ENCODE measurements at places on chromosomes 3 and 15. TPM values are rescaled to one million over a fixed set of nuclear protein-coding genes. Genes with fewer than 3 reads are reported as not detected.

Gene PCNP
- 137 TPM for total RNA-seq

Gene ASB14
- total RNA-seq: 0.50 TPM

GRCh38 chr15:79700951-79701480, 195.8 kb downstream of the MTHFS start:
- peaks cover 5% of the 10 kb centered on the region for H3K27me3 ChIP-seq
- H3K4me1 ChIP-seq: no peaks in the 10 kb centered on the region
- DNase-seq: no peak
- no peak overlapping the region for H3K27ac ChIP-seq

Gene ARHGAP31
- 100 TPM for total RNA-seq

GRCh38 chr15:60635507-60636352, 156.8 kb upstream of the ICE2 start:
- no peak overlapping the region for H3K27ac ChIP-seq
- no peaks in the 10 kb centered on the region for H3K36me3 ChIP-seq
- H3K4me3 ChIP-seq: no peak overlapping the region
- peaks cover 5% of the 10 kb centered on the region for H3K4me1 ChIP-seq
- DNase-seq: no peak
- no peaks in the 10 kb centered on the region for H3K27me3 ChIP-seq

Gene ROPN1B
- total RNA-seq: 0.50 TPM
